M059J (cell line): ENCODE measurements at places on chromosomes 3 and 15.

DNA sequence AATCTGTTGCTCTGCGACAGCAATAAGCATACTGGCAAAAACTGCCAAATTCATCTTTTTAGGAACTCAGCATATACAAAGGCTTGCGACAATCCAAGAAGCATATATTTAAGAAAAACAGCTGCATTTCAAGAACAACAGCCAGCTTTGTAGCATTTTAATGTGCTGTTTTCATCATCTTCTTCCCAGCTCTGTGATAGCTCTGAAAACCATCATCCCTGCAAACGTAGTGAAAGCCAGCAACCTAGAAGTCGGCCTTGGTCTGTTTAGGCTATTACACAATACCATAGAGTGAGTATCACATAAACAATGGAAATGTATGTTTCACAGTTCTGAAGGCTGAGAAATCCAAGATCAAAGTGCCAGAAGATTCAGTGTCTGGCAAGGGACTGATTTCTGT, 187.5 kb downstream of the NAALADL2 start:
- DNase-seq, result no peak

GRCh38 chr15:49962044-49962602, 156.9 kb downstream of the ATP8B4 start:
- no peak for DNase-seq

- DNase-seq, result peak; percentile 82
Observed at GRCh38 chr3:99172736-99173657, 271.5 kb upstream of the DCBLD2 start.

DNA sequence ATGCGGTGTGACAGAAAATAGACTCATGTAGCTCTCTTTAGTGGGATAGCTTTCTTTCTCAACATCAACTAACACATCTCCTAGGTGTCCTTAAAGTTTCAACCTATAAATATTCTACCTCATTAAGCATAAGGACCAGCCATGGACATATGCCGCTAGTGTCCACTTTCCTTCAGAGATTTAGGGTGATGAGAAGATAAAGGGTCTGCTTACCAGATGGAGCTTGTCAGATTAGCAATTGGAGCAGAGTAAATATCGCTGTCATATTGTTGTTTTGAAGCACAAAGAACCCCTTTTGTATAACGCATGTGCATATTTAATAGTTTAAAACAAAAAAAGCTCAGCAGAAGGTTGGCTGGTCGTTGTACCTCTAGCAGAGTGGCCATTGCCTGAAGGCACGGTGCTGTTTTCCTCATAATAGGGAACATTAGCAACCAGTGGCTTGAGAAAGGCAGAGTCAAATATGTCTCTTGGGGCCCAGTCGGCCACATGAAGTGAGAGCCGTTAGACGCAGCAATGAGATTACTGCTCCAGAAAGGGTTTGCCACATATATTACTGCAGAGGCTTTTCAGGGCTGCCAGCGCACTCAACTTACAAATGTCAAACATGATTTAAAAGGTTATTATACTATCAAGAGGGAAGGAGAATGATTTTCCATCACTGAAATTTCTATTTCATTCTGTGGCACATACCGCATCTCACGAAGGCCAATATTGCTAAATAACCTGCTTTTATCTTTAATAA, 264.2 kb downstream of the ROBO2 start:
- DNase-seq, result no peak

DNA sequence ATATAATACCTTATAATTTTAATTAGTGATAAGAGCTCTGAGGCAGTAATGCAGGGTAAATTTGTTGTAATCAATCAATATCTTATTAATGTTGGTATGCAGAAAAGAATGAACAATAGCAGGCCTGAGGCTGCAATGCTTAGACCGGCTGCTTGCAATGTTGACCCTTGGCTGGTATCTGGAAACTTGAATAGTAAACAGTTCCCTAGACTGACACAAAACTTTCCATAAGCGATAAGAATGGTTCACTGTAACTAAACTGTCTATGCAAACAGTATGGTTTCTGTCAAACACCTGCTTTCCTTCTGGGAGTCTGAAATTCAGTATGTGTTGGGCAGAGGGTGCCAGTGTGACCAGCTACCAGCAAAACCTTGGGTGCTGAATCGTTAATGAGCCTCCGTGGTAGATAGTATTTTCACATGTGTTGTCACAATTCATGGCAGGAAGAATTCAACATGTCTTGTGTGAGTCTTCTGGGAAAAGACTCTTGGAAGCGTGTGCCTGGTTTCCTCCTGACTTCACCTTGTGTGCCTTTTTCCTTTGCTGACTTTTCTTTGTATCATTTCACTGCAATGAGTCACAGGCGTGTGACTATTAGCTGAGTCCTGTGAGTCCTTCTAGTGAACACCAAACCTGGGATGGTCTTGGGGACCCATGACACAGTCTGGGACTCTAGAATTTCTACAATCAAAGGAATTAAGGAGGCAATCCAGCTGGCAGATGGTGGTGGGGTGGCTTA, 30.7 kb upstream of the CLRN1 start:
- peak; percentile 45 for DNase-seq

DNA sequence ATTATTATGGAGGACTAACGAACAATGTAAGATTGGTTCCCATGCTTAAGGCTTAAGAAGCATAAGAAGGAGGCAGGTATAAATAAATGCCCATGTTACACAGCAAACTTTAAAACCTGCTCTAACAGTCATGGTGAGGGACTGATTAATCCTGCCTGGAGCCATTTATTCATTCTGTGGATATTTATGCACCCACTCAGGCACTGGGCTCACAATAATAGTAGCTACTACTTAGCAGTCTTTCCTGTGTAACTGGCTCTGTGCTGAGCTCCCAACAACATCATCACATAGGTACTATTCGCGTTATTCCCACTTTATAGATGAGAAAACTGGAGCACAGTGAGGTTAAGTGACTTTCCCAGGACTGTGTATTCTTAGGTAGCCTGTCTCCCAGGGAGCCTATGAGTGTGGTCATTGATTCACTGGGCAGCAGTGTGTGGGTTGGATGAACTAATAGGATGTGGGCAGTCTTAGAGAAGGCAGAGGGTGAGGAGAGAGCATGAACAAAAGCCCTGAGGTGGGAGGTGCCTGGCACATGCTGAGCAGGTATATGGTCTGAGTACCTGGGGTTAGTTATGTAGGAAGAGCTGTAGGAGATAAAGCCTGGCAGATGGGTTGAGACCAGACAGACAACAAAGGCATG, 44.1 kb upstream of the UMPS start:
- peak; percentile 44 for DNase-seq

- no peak for DNase-seq
Observed at GRCh38 chr3:58858126-58858525, 191.6 kb upstream of the FAM3D start.

DNA sequence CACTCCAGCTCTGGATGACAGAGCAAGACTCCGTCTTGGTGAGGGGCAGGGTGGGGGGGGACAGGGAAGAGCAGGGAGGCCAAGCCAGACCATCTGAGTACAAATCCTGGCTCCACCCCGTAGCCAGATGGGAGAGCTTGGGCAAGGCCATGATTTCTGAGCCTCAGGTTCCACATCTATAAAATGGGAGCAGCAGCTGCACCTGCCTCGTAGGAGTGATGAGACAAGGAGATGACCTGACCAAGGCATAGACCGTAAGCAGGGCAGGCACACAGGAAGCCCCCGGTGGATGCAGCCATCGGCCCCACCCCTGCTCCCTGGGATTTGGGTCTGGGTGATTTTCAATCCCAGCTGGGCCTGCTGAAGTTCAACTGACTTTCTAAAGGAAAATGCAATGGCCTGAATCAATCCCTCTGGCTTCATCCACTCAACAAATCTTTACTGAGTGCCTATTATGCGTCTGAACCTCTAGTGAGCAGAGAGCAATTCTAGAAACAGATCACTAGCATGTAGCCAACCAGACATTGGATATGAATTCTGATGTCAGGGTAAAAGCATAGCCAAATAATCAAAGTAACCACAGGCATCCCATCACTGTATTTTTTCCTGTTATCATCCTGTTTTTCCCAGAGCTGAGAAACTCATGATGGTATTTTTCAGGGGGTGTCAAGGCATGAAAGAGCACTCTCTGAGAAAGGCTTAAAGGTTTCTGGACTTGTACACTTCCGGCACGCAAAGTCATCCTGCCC, 141.2 kb downstream of the NUP210 start:
- DNase-seq, result peak; percentile 9

DNA sequence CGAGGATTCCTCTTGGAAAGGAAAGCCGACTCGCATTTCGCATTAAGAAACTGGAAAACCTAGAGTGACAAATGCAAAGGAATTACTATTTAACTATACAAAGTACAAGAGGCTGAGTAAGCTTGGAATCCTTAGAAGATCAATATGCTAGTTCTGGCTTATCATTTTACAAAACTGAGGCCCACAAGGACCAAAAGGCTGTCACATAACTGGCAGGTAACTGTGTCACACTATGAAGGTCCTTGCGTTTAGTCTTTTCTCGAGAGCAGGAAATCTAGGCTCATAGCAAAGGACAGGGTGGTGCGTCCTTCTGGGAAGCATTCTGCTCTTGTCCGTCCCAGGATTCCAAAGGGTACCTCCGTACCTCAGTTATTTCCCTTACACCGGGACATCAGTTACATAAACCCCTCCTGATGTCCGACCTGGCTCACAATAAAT, 629 bp downstream of the RPL24 start:
- peak; percentile 44 for DNase-seq

DNA sequence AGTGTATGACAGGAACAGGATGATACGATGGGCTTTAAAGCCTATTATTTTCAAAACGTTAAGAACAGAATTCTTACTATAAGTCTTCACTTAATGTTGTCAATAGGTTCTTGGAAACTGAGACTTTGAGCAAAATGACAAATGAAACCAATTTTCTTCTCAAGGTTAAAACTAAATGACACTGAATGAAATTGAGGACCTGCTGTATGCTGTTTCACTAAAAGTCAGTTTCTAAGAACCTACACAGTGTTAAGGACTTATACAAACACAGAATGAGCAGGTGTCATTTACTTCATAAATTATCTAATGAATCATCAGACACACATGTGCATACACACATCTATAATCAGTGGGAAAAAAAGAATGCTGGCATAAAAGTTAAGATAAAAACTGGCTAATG, 106.9 kb downstream of the RFTN1 start:
- DNase-seq, result no peak

DNA sequence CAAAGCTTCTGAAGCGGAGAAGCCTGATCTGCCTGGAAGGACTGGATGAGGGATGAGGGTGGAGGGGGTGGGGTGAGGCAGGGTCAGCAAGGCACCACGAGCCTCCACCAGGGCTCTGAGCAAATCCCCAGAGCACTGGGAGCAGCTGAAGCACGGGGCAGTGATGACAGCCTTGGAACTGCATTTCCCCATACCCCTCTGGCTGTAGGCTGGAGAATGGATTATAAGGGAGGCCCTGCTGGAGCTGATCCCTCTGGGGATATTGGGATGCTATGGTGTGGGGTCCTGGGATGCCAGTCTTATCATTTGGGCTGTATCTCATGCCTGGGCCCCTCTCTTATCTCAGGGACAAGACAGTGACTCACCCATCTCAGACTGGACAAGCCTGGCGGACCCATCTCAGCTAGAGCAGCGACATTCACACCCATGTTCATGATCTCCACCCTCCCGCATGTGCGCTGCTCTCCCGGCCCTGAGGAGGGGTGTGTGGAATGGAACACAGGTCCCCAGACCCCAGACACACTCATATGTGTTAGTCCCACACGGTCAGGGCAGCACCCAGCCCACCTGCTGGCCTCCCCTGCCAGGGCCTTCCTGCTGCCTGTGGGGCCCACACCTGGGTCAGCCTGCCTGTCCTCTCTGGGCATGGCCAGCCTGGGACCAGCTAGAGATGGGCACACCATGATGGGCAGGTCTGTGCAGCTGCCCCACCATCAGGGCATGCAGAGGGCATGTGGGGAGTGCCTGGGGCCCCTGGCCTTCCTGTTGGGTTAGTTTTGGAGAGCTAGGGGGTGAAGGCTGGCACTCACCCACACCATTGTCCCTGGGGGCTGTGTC, 97.1 kb downstream of the FBLN2 start:
- DNase-seq, result no peak

GRCh38 chr15:67865766-67866165, 25.9 kb upstream of the RNU6-1 start:
- no peak for DNase-seq

DNA sequence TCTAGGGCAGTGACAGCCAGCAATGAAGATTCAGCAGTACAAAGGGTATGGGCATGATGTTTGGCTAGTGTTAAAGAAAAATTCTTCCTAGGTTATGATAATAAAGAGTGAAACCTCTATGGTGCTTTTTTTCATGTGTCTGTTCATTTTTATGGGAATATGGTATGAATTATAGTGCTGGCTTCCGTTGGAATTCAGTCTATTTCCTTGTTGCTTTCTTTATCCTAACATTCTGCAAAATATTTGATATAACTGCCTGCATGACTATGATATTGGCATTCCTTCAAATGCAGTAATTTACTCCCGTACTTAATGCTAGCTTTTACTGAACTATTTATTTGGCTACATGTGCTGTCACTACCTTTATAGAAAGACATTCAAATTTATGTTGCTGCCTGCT, 57.6 kb upstream of the ATP11B start:
- DNase-seq, result no peak

DNA sequence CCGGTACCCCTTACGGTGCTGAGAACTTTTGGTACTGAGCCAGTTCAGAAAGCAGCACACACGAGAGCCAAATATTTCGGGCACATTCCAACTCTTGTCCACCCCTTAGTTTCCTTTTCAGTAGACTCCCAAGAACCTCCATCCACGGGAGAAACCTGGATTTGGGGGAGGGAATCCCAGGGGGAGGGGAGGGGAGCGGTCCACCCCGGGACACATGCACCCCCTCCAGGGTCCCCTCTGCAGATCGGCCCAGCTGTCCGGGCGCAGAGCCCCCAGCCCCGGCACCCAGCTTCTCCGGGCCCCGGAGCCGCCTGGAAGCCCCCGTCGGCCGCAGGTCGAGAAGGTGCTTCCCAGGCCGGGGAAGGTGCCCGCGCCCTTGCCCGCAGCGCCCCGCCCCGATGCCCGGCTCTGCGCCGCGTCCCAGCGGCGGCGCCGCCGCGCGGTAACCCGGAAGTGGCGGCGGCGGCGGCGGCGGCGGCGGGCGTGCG, 455 bp upstream of the ABHD17C start:
- peak; percentile 48 for DNase-seq

DNA sequence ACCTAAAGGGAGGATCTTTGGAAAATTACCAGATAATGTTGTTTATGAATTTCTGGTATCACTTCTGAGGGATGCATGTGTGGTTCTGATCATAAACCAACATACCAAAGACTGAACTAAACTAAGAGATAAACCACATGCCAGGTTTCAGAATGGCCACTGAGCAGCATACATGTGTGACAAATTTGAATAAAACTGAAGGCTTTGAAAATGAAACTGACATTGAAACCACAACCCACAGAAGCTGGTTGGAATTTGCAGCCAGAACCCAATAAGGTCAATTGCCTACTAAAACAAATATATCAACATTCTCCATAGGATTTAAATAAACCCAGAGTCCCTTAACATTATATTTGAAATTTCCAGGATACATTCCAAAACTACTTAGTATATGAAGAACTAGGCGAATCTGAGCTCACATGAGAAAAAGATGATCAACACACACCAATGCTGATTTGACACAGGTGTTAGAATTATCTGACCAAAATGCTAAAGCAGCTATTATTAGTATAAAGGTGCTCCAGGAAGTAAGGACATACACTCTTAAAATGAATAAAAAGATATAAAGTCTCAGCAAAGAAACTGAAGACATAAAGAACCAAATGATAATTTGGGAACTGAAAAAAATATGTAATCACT, 125.0 kb downstream of the ZNF280D start:
- peak; percentile 59 for DNase-seq
